SJSA1 (cell line): ENCODE measurements at places on chromosomes 16 and 17.

GRCh38 chr17:64326420-64327054 lies 63.5 kb upstream of the TEX2 start:
- H3K27me3 ChIP-seq = 0 out of 2 replicates have a peak, but pooled peaks cover 3% of the 10 kb centered on the region
- H3K4me3 ChIP-seq = no peak overlapping the region
- H3K36me3 ChIP-seq = no peaks in the 10 kb centered on the region
- H3K4me1 ChIP-seq = peaks cover 5% of the 10 kb centered on the region; the same call in 1 of the 2 replicates
- no peak for DNase-seq

DNA sequence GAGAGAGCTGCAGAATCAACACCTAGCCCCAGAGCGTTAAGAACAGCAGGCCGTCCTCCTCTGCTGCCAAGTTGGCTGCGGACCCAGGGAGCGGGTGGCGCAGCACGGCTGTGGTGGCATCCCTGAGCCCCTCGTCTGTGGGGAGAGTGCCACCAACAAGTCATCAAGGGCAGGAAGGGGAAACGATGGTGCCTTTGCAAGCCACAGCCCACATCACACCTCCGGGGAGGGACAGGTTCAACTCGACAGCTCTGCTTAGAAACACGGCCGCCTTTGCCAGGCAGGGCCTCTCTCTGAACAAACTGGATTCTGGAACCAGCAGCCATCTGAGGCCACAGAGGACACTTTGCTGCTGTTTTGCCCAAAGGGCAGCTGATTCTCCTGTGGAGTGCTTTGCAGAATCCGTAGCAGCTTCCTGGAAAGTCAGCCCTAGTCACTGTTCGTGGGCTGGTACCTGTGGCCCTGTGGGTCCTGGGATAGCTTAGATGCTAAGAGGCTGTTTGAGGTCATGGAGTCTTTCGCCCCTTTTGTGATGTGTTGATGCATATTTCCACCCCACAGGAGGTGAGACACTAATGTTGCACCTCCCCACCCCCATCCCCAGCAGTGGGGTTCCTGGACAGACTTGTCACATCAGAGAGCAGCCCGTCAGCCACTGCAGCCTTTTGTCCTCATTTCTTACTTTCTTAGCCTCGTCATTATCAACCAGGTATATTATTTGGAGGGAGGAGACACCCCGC lies 270.6 kb downstream of the CPPED1 start:
- no peaks in the 10 kb centered on the region for H3K36me3 ChIP-seq
- no peak overlapping the region for H3K27ac ChIP-seq
- no peaks in the 10 kb centered on the region for H3K4me1 ChIP-seq
- no peak overlapping the region for H3K4me3 ChIP-seq
- DNase-seq = no peak
- H3K27me3 ChIP-seq = no peaks in the 10 kb centered on the region

DNA sequence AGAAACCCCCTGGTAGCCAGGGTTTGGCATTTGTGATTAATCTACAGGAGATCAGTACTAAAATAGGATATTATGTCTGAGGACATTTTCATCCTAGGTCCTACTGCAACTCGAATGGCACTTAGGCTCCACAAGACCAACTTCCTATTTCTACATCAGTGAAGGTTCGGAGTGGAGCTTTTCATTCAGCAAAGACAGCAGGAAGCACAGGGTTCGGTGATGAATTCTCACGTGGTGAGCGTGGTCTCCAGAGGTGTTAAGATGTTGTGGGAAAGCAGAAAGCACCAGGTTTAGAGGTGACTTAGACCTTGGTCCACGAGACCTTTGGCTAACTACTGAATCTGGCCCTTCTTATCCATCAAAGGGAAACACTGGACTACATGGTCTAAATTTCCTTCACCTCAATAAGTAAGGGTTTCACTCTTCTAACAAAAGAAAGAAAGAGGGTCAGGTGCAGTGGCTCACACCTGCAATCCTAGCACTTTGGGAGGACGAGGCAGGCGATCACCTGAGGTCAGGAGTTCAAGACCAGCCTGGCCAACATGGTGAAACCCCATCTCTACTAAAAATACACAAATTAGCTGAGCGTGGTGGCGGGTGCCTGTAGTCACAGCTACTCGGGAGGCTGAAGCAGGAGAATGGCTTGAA lies 13.9 kb upstream of the HELZ start:
- H3K4me3 ChIP-seq = no peak overlapping the region
- H3K4me1 ChIP-seq = peaks cover 6% of the 10 kb centered on the region; the same call in 1 of the 2 replicates
- H3K27me3 ChIP-seq = no peaks in the 10 kb centered on the region

DNA sequence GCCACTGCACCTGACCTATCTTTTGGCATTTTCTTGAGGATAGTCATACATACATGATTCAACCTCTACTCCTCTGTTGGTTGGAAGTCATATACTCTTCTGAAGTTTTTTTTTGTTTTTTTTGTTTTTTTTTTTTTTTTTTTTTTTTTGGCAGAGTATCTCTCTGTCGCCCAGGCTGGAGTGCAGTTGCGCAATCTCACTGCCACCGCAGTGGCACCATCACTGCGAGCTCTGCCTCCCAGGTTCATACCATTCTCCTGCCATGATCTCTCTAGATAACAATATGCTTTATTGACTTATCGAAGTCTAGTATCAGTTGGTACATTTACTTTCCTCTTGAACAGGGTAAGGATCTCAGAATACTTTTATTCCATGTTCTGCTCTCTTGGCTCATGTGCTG lies 224.2 kb upstream of the WSCD1 start:
- no peak overlapping the region for H3K27ac ChIP-seq
- no peaks in the 10 kb centered on the region for H3K36me3 ChIP-seq
- H3K4me1 ChIP-seq = no peaks in the 10 kb centered on the region
- H3K4me3 ChIP-seq = no peak overlapping the region

DNA sequence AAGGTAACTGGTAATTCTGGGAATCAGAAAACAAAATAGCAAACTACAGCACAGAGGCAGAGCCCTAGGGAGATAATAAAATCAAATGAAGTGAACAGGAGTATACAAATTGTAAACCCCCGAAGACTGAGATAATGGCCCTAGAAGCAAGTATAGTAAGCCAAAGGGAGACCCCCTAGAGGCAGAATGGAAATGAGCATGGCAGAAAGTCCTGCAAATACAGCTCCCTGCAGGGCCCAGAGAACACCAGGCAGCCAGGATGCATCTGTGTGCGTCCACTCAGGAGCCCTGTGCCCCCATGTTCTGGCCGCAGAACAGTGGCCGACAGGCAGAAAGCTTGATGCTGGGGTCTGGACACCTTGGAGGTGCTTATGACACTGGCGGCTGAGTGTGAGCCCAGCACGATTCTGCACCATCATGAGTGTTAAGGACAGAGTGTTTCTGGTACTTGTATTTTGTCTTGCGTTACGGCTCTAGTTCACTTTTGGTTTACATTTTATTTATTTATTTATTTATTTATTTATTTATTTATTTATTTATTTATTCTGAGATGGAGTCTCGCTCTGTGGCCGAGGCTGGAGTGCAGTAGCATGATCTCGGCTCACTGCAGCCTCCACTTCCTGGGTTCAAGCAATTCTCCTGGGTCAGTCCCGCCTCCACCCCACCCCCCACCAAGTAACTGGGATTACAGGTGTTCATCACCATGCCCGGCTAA lies 48.7 kb downstream of the RGS9 start:
- H3K36me3 ChIP-seq = no peaks in the 10 kb centered on the region
- no peak overlapping the region for H3K27ac ChIP-seq
- peaks cover 57% of the 10 kb centered on the region for H3K4me1 ChIP-seq
- no peak for DNase-seq
- H3K4me3 ChIP-seq = no peak overlapping the region

GRCh38 chr17:6998855-6999508 lies 3.1 kb downstream of the ALOX12 start:
- H3K27me3 ChIP-seq = no peaks in the 10 kb centered on the region
- H3K4me1 ChIP-seq = no peaks in the 10 kb centered on the region
- no peak overlapping the region for H3K4me3 ChIP-seq
- peaks cover 41% of the 10 kb centered on the region for H3K36me3 ChIP-seq
- DNase-seq = no peak
- no peak overlapping the region for H3K27ac ChIP-seq

DNA sequence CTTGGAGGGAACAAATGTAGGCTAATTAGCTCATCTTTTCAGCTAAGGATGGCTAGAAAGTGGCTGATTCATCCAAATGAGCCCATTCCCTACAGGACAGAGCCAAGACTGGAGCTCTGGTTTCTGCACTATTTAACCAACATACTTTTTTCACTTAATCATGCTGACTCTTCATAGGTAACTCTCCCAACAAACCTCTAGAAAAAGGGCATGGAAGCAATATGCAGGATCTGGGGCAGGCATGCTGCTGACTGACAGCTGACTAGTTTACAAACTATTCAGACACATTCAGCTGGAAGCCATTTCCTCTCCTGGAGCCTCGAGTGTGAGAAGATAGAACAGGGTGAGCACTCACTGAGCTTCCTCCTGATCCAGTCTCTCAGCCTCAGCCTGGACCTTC lies 6.2 kb downstream of the BECN1 start:
- peaks cover 22% of the 10 kb centered on the region for H3K4me1 ChIP-seq
- DNase-seq = no peak
- no peak overlapping the region for H3K27ac ChIP-seq

GRCh38 chr17:55434721-55435120 lies 13.1 kb upstream of the MMD start:
- no peak overlapping the region for H3K4me3 ChIP-seq
- peaks cover 34% of the 10 kb centered on the region for H3K4me1 ChIP-seq
- H3K27ac ChIP-seq = no peak overlapping the region
- peak; percentile 26 for DNase-seq
- H3K36me3 ChIP-seq = no peaks in the 10 kb centered on the region

- no peaks in the 10 kb centered on the region for H3K27me3 ChIP-seq
- no peak for DNase-seq
- H3K4me1 ChIP-seq = peaks cover 8% of the 10 kb centered on the region; the same call in 1 of the 2 replicates
- no peak overlapping the region for H3K27ac ChIP-seq
- H3K4me3 ChIP-seq = no peak overlapping the region
These were observed 12.8 kb downstream of the RAB11FIP4 start for GRCh38 chr17:31404028-31404949.

DNA sequence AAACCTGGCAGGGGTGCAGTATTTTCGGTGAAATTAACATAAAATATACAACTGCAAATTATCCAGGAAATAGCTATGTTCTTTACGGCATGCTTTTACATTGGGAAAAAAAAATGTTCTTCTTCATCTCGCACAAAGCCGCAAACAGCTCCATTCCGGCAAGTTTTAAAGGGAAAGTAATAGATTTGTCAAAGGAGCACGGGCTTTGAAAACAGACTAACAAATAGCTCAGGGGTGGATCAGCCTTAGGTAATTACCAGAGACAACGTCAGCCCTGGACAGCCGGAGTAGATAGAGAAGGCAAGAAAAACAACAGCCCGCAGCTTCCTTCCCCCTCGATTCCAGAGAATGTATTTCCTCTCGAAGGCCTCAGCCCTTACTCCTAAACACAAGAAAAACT lies 222.5 kb downstream of the C16orf78 start:
- H3K36me3 ChIP-seq = no peaks in the 10 kb centered on the region
- DNase-seq = peak; percentile 16
- no peaks in the 10 kb centered on the region for H3K27me3 ChIP-seq
- no peak overlapping the region for H3K27ac ChIP-seq
- no peak overlapping the region for H3K4me3 ChIP-seq

DNA sequence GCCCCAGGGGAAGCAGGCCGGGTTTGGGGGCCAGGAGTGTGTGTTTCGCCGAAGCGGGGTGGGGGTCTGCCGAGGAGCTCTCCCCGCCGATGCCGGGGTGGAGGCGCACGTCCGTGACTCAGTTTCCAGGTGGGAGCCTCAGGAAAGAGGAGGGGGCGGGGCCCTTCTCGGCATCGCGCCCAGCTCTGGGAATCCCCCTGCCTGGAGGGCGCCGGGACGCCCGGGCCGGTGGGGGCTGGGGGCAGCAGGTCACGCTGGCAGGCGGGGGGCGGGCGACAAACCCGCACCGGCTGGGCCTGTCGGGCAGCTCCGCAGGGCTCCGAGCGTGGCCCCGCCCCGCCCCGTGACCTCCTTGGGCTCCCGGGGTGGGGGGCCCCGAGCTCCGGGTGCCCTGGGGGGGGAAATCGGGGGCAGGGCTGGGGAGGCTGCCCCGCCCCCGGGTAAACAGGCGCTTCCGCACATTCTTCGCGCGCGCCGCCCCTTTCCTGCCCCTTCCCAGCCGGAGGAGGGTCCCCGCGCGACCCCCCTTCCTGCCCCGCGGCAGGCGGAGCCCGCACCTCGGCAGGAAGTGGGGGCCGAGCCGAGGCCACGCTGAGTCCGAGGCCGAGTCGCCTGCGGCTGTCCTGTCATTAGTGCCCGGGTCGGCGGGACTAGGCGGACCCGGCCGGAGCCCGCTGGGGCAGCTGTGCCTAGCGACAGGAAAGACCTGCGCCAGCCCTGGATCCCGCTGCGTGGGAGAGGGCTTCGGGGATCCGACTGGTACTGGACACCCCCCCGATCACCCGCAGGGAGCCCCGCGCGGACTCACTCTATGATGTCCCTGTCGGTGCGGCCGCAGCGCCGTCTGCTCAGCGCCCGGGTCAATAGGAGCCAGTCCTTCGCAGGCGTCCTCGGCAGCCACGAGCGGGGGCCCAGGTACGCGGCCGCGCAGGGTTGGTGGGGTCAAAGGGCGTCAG lies 9.3 kb downstream of the RIPOR1 start:
- DNase-seq = peak; percentile 52
- H3K27me3 ChIP-seq = no peaks in the 10 kb centered on the region
- H3K27ac ChIP-seq = peak overlapping the region; percentile 62
- peaks cover 26% of the 10 kb centered on the region for H3K4me1 ChIP-seq
- peak overlapping the region; percentile 63 for H3K4me3 ChIP-seq

DNA sequence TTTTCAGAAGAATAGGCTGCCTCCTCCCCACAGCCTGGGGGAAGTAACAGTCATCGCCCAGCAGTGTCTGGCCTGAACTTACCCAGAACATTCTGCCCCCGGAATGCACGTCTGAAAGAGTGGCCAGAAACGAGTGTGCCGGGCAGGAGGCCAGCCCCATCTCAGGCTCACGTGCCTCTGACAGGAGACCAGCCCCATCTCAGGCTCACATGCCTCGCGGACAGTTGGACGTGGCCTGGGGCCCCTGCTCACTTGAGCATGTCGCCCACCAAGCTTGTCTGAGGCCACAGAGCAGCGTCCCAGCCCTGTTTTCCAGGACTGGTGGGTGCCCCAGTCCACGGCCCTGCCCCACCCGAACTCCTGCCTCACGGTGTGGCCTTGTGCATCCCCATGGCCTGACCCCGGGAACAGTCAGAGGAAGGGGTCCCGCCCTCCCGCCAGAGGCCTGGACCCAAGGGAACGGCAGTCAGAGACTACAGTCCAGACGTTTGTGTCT lies 16.3 kb upstream of the CDH15 start:
- 0 out of 2 replicates have a peak, but pooled peaks cover 4% of the 10 kb centered on the region for H3K4me1 ChIP-seq
- no peak overlapping the region for H3K4me3 ChIP-seq
- no peak for DNase-seq
- no peak overlapping the region for H3K27ac ChIP-seq
- peaks cover 11% of the 10 kb centered on the region for H3K27me3 ChIP-seq
- H3K36me3 ChIP-seq = peaks cover 4% of the 10 kb centered on the region; the same call in 1 of the 2 replicates

DNA sequence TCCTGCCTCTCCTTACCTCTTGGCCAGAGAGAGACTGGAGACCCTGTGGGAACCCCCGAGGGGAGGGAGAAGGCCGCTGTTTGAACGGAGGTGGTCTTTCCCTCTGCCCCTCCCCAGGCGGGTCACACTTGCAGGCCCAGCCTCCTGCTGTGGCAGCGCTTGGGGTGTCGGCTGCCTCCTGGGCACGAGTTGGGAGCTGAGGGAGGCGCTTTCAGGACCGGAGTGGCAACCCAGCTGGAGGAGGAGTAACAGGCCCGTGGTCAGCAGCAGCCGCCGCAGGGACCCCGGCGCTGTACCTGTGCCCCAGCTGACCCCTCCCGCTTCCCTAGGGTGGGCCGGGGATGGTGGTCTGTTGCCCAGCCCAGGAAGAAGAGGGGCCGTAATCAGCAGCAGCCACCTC lies 278.3 kb downstream of the SEC14L1 start:
- no peak overlapping the region for H3K27ac ChIP-seq
- peaks cover 44% of the 10 kb centered on the region for H3K4me1 ChIP-seq
- no peaks in the 10 kb centered on the region for H3K27me3 ChIP-seq
- no peak overlapping the region for H3K4me3 ChIP-seq
